Activated T-cell treated with anti-CD3 and anti-CD28 coated beads, Interleukin-2, amount 50 U/mL, for 24 hours (primary cell): ENCODE measurements at places on chromosomes 5 and 9.

GRCh38 chr9:107794259-107794658 lies 304.7 kb upstream of the KLF4 start:
- DNase-seq = no peak
- no peaks in the 10 kb centered on the region for H3K27me3 ChIP-seq
- no peak overlapping the region for H3K27ac ChIP-seq
- H3K36me3 ChIP-seq = no peaks in the 10 kb centered on the region

DNA sequence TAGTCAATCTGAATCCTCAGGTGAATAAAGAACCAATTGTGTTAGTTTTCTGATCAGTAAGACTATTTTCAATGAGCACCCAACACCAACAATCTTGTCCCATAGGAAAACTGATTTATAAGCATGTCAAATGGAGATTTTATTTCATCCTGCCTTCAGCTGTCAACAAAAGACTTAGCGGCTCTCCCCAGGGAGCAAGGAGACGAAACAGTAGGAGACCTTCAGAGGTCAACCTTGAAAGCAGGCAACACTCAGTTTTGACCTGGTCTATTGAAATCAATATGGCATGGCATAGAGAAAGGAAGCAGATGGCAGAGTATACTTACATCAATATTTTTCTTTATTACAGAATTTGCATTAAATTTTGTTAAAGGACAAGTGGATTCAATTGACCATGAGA lies 34.1 kb downstream of the ZNF622 start:
- no peak overlapping the region for H3K4me3 ChIP-seq
- no peak overlapping the region for H3K27ac ChIP-seq
- DNase-seq = no peak
- no peaks in the 10 kb centered on the region for H3K4me1 ChIP-seq
- H3K36me3 ChIP-seq = no peaks in the 10 kb centered on the region
- peaks cover 14% of the 10 kb centered on the region for H3K27me3 ChIP-seq

DNA sequence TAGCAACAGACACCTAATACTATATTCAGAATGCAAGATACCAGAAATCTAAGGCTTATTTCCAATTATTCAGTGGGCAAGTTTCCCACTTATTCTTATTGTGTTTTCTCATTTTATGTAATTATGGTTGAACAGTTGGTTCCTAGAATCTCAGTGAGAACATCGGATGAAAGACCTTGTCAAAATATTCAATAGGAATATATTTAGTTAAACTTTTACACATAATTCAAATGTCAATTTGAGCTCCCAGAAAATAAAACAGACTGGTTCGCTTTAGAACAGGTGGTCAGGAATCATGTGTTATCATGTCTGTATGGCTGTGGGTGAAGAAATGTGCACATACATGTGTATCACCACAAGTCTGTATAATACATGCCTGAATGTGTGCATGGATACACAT lies 447.8 kb downstream of the MED10 start:
- no peaks in the 10 kb centered on the region for H3K36me3 ChIP-seq
- no peaks in the 10 kb centered on the region for H3K4me1 ChIP-seq
- H3K27ac ChIP-seq = no peak overlapping the region
- no peak for DNase-seq
- peaks cover 14% of the 10 kb centered on the region for H3K27me3 ChIP-seq
- no peak overlapping the region for H3K4me3 ChIP-seq

GRCh38 chr5:65050826-65051498 lies 282.2 kb downstream of the CWC27 start:
- H3K4me3 ChIP-seq = no peak overlapping the region
- H3K27me3 ChIP-seq = no peaks in the 10 kb centered on the region
- no peaks in the 10 kb centered on the region for H3K36me3 ChIP-seq
- no peak for DNase-seq

DNA sequence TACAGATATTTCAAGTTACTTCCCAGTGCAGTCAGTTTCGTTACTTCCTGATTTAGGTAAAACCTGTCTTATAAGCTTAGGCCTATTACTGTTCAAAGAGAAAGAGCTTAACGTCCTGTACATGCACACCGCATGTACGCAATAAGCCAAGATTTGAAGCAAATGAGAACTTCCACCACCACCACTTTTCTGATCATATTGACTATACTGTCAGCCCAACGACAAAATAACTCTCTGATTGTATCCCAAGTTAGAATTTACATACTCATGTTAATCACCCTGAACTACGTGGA lies 5.1 kb downstream of the NFIB start:
- no peak for DNase-seq
- H3K4me3 ChIP-seq = no peak overlapping the region
- peaks cover 78% of the 10 kb centered on the region for H3K27me3 ChIP-seq
- H3K27ac ChIP-seq = no peak overlapping the region
- H3K36me3 ChIP-seq = no peaks in the 10 kb centered on the region

- DNase-seq = no peak
- no peak overlapping the region for H3K4me3 ChIP-seq
- peaks cover 53% of the 10 kb centered on the region for H3K27me3 ChIP-seq
- H3K36me3 ChIP-seq = no peaks in the 10 kb centered on the region
- peaks cover 11% of the 10 kb centered on the region for H3K4me1 ChIP-seq
Observed at GRCh38 chr9:7287986-7288385, 511.6 kb downstream of the DMAC1 start.

DNA sequence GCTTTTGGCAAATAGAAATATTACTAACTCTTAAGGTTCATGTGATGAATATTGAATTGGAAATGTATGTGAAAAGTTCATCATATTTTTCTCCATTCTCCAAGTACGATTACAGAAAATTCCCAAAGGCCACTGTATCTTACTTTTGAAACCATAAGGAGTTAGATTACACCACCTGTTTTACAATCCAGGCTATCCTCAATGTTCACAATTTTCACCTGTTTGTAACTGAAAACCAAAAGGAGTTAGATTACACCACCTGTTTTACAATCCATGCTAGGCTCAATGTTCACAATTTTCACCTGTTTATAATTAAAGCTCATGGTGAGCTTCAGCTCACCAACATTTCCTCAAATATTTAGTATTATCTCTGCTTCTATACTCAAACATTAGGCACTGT lies 188.0 kb downstream of the HCN1 start:
- DNase-seq = no peak
- no peaks in the 10 kb centered on the region for H3K4me1 ChIP-seq
- H3K27ac ChIP-seq = no peak overlapping the region
- H3K27me3 ChIP-seq = no peaks in the 10 kb centered on the region
- no peaks in the 10 kb centered on the region for H3K36me3 ChIP-seq

GRCh38 chr5:35319333-35320002 lies 89.2 kb upstream of the PRLR start:
- peaks cover 26% of the 10 kb centered on the region for H3K4me1 ChIP-seq
- peak; percentile 61 for DNase-seq
- H3K27ac ChIP-seq = peak overlapping the region; percentile 84
- H3K36me3 ChIP-seq = no peaks in the 10 kb centered on the region

GRCh38 chr9:6121707-6122106 lies 93.9 kb upstream of the IL33 start:
- peaks cover 9% of the 10 kb centered on the region for H3K27me3 ChIP-seq
- no peaks in the 10 kb centered on the region for H3K4me1 ChIP-seq
- H3K36me3 ChIP-seq = no peaks in the 10 kb centered on the region
- DNase-seq = no peak

GRCh38 chr5:88269222-88269771 lies 652 bp upstream of the TMEM161B start:
- DNase-seq = peak; percentile 41
- H3K4me1 ChIP-seq = peaks cover 56% of the 10 kb centered on the region
- H3K27me3 ChIP-seq = no peaks in the 10 kb centered on the region
- peak overlapping the region; percentile 99 for H3K27ac ChIP-seq

GRCh38 chr5:50727149-50727496 lies 60.7 kb downstream of the PARP8 start:
- peaks cover 24% of the 10 kb centered on the region for H3K36me3 ChIP-seq
- no peaks in the 10 kb centered on the region for H3K27me3 ChIP-seq
- H3K27ac ChIP-seq = peak overlapping the region; percentile 87
- no peak for DNase-seq
- H3K4me3 ChIP-seq = peak overlapping the region; percentile 35

DNA sequence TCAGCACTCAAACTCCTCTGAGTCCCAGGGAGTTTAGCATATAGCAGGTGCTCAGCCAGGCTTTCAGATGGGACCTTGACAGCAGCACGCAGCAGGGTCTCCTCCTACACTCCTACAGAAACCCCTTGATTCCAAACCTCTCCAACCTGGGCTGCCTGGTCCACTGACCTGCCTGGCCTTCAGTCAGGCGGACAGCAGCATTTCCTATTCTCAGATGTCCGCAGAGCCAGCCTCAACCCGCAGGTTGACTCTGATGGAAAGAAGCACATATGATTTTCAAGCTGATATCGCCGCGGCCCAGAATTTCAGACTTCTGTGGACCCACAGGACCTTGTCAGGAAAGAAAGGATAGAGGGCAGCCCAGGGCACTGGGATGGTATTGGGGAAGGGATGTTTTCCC lies 5.3 kb upstream of the SLC25A48 start:
- no peak overlapping the region for H3K4me3 ChIP-seq
- peaks cover 2% of the 10 kb centered on the region for H3K4me1 ChIP-seq
- no peak overlapping the region for H3K27ac ChIP-seq
- no peak for DNase-seq

DNA sequence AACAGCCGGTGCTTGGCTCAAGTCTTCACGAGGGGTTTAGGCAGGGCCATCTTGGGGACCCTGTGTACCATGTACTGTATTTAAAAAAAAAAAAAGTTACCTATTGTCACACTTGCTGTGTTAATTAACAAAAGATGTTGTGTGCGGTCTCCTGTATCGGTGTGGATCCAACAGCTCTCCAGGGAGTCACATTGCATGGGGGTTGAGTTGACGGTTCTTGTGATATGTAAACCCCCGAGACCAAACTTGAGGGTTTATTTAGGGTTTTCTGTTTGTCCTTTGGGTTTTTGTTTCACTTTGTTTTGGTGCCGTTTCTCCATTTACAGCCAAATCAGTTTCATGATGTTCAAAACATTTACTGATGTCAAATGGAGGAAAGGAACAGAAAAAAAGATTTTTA lies 22.2 kb downstream of the AMBP start:
- no peak overlapping the region for H3K4me3 ChIP-seq
- no peaks in the 10 kb centered on the region for H3K27me3 ChIP-seq
- H3K4me1 ChIP-seq = no peaks in the 10 kb centered on the region
- no peaks in the 10 kb centered on the region for H3K36me3 ChIP-seq
- DNase-seq = no peak
- no peak overlapping the region for H3K27ac ChIP-seq

- no peaks in the 10 kb centered on the region for H3K4me1 ChIP-seq
- H3K27ac ChIP-seq = no peak overlapping the region
- DNase-seq = no peak
- H3K27me3 ChIP-seq = no peaks in the 10 kb centered on the region
Observed at GRCh38 chr5:122908662-122909061, 63.2 kb downstream of the SNX24 start.

GRCh38 chr9:1647776-1648175 lies 367.4 kb upstream of the SMARCA2 start:
- H3K27me3 ChIP-seq = peaks cover 11% of the 10 kb centered on the region
- no peaks in the 10 kb centered on the region for H3K4me1 ChIP-seq
- H3K36me3 ChIP-seq = no peaks in the 10 kb centered on the region

DNA sequence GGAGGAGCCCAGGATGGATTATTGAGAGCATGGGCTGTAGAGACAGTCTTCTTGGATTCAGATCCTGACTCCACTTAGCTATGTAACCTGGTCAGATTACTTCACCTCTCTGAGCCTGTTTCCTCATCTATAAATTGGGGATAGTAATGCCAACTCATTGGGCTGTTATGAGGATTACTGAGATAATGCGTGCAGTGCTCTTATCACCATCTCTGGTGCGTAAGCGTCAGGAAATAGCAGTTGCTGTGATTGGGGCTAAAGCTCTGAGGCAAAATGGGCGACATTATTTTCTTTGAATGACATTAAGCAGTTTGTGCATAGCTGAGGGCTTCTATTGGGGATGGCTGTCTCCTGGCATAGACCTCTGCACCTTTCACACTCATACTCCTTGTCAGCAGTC lies 995 bp upstream of the MSMP start:
- peak overlapping the region; percentile 27 for H3K27ac ChIP-seq
- DNase-seq = no peak
- H3K4me3 ChIP-seq = no peak overlapping the region

DNA sequence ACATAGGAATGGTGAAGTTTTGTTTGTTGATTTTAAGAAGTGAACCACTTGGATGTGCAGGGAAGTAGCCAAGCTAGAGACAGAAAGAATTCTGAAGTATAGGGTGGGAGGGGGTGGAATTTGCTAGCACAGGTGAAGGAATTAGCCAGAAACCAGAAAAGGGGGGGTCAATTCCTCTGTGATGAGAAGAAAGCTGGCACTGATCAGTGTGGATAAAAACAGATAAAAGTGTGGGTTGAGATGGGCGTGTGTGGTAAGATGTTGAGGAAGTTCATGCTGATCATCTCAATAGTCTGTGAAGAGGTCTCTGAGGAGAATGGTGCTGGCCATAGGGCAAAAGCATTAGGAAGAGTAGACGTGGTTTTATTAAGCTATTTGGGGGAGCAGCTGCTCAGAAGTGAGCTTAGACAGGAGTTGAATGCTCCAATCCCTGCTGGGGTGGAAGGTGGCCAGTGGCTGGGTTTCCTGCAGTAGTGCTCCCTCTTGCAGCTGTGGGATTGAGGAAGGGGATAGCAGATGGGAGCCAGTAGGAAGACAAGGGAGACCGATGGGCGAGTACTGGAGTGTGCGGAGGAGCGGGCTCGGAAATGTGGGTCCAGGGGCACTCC lies 88.7 kb upstream of the ELL2 start:
- H3K4me1 ChIP-seq = peaks cover 16% of the 10 kb centered on the region
- H3K36me3 ChIP-seq = no peaks in the 10 kb centered on the region
- H3K27ac ChIP-seq = no peak overlapping the region
- no peak for DNase-seq

- no peak overlapping the region for H3K27ac ChIP-seq
- H3K36me3 ChIP-seq = no peaks in the 10 kb centered on the region
- no peak for DNase-seq
- H3K4me3 ChIP-seq = no peak overlapping the region
- no peaks in the 10 kb centered on the region for H3K27me3 ChIP-seq
- H3K4me1 ChIP-seq = no peaks in the 10 kb centered on the region
Observed at GRCh38 chr5:167008705-167009104, 1282.7 kb upstream of the WWC1 start.

DNA sequence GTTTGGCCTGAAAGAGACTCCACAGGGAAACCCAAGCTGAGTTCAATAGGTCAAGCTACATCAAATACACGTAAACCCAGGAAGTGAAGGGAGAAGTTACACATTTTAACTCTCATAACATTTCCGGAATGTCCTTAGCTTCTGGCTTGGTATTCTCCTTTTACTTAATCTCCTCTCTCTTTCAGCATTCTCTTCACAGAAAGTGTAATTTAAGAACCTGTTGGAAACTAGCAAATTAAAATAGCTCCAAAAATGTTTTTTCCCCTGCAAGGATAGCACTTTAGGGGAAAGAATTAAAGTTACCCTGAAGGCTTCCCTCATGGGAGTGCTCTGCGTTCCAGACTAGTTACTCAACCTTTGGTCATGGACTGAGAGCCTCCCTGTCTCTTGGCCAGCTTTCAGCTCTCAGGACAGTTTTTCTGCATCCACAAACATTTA lies 292.7 kb upstream of the TARS1 start:
- no peaks in the 10 kb centered on the region for H3K36me3 ChIP-seq
- no peaks in the 10 kb centered on the region for H3K27me3 ChIP-seq
- no peak overlapping the region for H3K27ac ChIP-seq
- no peaks in the 10 kb centered on the region for H3K4me1 ChIP-seq
